Forelimb muscle (tissue), 1 donor: ENCODE measurements at places on chromosomes 5 and 9. TPM values are rescaled to one million over a fixed set of nuclear protein-coding genes. Genes with fewer than 3 reads are reported as not detected.

Gene TMOD1
- polyA plus RNA-seq = 151 TPM

Gene DBN1
- polyA plus RNA-seq = 233 TPM

Gene CERT1
- polyA plus RNA-seq = 32.4 TPM

Gene NTNG2
- 0.25 TPM for polyA plus RNA-seq

Gene KIAA0825
- polyA plus RNA-seq = 2.2 TPM

Gene BARX1
- polyA plus RNA-seq = 0.46 TPM

Gene SCAMP1
- polyA plus RNA-seq = 32.4 TPM

Gene TSSK1B
- polyA plus RNA-seq = 0.13 TPM

Gene CCDC152
- 3.6 TPM for polyA plus RNA-seq

- DNase-seq = no peak
Measured at GRCh38 chr5:104052558-104053352, 490.2 kb upstream of the NUDT12 start.

GRCh38 chr5:137506296-137506695, 7.2 kb upstream of the SPOCK1 start:
- DNase-seq = no peak

GRCh38 chr9:95793924-95794828, 81.3 kb upstream of the ERCC6L2 start:
- DNase-seq = no peak

GRCh38 chr9:33686942-33687341, 108.4 kb upstream of the PRSS3 start:
- no peak for DNase-seq

DNA sequence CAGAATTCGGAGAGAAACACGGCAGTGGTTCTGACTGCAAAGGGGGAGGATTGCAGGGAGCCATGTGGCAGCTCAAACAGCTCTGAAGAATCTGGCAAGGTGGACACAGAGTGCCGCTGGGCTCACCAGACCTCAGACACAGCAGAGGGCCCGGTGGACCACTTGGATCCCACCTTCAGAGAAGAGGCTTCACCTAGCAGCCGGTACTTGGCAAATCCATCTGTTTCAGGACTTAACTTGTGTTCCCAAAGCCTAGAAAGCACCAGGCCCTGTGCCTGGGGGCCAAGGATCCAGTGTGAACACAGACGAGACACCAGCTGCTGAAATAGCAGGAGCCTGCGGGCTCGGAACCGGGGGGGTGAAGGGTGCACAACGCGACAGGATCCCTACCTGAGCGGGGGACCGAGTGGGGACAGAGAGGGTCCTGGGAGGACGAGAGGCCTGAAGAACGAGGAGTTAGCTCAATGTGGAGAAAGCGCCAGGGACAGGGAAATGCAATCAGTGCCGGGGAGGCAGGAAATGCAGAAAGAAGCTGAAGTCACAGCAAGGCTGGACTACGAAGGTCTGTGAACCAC, 44.6 kb downstream of the BTNL9 start:
- no peak for DNase-seq

- DNase-seq = no peak
Measured at GRCh38 chr5:176407456-176408251, 8.7 kb downstream of the CLTB start.

- no peak for DNase-seq
Measured at GRCh38 chr5:179608131-179608581, 15.3 kb downstream of the HNRNPH1 start.

GRCh38 chr9:98225015-98225442, 30.4 kb downstream of the TBC1D2 start:
- DNase-seq = no peak

DNA sequence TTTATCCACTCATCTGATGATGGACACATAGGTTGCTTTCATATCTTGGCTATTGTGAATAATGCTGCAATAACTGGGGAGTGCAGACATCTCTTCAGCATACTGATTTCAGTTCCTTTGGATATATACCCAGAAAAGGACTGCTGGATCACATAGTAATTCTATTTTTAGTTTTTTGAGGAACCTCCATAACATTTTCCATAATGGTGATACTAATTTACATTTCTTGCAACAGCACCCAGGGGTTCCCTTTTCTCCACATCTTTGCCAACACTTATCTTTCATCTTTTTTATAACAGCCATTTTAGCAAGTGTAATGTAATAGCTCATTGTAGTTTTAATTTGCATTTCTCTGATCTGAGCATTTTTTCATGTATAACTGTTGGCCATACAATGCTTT, 34.1 kb upstream of the NR4A3 start:
- no peak for DNase-seq

DNA sequence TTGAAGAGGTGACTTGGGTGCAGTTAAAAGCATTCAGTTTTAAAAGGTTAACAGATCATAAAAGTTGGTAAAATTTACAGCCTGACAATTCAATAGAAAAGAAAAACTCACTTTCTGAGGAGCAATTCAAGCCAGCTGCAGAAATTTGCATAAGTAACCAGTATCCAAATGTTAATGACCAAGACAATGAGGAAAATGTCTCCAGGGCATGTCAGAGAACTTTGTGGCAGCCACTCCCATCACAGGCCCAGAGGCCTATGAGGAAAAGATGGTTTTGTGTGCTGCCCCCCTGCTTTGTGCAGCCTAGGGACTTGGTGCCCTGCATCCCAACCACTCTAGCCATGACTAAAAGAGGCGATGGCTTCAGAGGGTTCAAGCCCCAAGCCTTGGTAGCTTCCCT, 1406.5 kb upstream of the ACO1 start:
- no peak for DNase-seq

GRCh38 chr9:127686461-127687393, 20.1 kb upstream of the CFAP157 start:
- no peak for DNase-seq

DNA sequence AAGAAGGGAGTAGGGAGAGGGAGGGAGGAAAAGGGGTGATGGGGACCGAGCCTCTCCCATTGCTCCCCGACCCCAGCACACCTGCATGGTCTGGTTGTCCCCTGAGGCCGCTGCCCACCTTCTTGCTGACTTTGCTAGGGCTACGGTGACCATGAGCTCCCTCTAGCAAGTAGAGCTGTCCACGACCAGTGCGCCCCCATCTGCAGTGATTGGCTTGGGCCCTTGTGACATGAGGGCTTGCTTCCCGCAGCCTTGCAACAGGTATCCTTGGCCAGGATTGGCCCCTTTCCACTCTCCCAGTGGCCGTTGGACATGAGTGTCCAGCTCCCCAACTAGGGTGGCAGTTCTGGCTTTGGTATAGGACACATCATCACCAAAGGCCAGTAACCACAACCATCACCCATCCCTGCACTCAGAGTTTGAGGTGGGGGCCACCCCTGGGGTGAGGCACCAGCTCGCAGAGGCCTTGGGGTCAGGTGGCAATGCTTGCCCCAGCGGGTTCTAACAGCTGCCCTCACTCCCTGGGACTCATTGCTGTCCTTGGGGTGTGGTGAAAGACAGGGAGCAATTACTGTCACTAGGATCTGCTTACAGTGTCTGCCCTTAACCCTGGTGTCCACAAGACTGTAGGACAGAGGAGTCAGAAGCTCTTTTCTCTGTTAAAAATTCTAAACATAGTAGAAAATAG, 17.2 kb upstream of the NINJ1 start:
- DNase-seq = no peak

DNA sequence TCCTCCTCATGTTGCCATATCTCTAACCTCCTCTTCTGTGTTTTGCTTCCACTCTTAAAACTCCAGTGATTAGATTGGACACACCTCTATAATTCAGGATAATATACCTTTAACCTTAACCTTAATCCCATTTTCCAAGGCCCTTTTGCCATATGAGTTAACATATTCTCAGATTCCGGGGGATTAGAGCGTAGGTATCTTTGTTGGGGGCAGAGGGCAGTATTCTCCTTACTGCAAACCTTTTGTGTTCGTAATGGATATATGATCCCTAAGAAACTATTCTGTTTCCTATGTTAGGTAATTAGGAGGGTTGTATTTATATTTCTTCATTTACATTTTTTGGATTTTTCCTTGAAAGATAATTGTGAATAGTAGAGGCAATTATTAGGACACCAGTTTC, 99.5 kb downstream of the VPS13A start:
- no peak for DNase-seq

- no peak for DNase-seq
Measured at GRCh38 chr9:116658265-116658664, 28.8 kb upstream of the TRIM32 start.

GRCh38 chr5:15864536-15865215, 314.9 kb downstream of the MARCHF11 start:
- peak; percentile 34 for DNase-seq

DNA sequence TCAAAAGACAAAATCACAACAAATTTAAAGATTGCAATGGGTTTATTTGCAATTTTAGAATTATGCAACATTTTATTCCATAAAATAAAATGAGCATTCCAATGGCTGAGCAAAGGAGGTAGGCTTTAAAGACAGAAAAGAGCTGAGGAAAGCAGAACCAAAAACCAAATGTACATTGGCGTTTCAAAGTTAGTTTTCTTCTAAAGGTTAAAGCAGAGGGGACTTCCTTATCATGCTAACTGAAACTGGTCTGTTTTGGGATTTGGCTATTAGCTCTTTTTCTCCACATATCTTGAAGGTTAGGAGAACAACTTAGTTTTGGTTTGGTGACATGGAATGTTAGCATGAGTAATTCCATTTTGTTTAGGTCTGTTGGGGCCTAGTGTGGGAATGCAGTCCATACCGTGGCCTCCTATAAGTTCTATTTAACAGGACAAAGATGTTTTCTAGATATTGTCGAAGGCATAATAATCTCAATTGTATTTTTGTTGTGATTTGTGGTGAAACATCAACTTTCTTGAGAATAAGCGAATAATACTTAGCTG, 20.3 kb downstream of the DCP2 start:
- no peak for DNase-seq

GRCh38 chr5:159814805-159815585, 101.3 kb upstream of the ADRA1B start:
- no peak for DNase-seq

GRCh38 chr9:118091226-118091625, 387.0 kb downstream of the TLR4 start:
- no peak for DNase-seq

DNA sequence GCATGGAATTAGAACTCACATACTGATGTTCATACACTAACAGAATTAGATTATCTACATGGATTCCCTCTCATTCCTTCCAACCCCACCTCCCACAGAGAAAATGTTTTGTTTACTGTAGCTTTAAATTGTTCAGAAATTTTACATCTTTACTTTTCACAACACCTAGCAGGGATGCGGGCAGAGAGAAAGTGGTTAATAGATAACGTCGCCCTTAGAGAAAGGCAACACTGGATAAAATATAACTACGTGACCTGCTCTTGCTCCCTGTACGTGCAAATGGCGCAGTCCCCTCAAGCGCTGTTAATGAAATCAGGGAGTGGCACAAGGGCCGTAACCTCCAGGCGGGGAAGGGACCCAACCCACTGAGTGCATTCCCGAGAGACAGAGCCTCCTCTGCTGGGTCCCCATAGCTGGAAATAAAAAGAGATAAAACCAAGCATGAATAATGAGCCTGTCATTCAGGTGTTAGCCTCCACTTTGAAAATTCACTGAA, 125.3 kb upstream of the DAPK1 start:
- no peak for DNase-seq

- DNase-seq = no peak
Measured at GRCh38 chr5:77987331-77987730, 211.2 kb upstream of the TBCA start.

DNA sequence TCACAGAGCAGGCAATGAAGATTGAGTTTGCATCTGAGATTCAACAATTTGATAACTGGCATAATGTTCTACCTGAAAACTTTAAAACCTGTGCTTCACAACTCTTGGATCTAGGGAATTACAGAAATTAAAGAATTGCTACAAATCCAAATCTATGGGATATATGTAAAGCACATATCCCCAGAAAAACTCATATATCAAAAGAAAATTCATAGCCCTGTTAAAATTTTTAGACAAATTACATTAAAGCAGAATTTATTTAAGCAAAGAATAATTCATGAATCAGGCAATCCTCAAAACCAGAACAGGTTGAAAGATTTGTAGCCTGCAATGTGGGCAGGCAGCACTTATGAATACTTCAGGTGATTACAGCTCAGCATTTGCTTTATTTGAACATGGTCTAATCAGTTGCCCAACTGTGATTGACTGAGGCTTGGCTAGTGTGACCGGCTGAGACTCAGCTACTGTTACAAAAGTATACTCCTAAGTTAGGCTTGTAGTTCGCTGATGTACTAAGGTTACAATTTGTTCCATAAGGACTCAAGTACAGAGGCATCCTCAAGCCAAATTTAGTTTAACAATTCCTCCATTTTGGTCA, 10.3 kb upstream of the UBTD2 start:
- no peak for DNase-seq
